Immature natural killer cell (primary cell): ENCODE measurements at places on chromosomes 3 and 15.
A peak's percentile ranks its signal among the peaks of the same experiment; 100 is the strongest.

GRCh38 chr15:80151148-80151547, 1.7 kb upstream of the FAH start:
- DNase-seq: no peak

GRCh38 chr3:107264888-107265287, 112.4 kb upstream of the CCDC54 start:
- DNase-seq: no peak

DNA sequence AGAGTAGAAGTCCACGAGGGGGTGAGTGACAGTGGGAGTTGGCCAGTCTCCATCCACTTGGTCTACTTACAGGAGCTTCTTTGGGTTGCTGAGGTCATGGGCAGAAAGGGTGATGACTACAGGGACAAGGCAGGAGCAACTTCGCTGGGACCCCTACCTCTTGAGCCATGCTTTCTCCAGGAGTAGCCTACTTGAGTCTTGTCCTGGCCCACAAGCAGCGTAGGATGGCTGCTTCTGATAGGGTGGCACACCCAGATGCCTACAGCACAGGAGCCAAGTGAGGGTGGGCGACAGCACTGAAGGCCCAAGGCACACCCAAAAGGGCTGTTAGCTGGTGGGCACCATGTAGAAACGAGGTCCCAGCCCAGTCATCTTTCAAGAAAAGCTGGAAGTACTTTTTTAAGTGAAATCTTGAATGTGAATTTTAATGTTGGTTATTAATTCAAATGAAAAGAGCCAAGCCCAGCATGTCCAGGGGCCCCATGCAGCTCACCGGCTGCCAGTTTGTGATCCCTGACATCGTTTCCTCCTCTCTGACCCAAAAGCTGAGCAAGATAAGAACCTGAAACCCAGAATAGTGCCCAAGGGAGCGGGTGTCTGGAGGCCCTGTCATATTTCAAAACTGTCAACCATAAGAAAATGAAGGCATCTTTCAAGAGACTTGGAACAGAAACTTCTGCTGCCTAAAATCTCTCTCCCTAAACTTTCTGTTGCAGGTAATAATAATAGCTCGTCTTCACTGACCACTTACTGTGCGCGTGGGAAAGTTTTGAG, 2.2 kb upstream of the CPEB1 start:
- no peak for DNase-seq

DNA sequence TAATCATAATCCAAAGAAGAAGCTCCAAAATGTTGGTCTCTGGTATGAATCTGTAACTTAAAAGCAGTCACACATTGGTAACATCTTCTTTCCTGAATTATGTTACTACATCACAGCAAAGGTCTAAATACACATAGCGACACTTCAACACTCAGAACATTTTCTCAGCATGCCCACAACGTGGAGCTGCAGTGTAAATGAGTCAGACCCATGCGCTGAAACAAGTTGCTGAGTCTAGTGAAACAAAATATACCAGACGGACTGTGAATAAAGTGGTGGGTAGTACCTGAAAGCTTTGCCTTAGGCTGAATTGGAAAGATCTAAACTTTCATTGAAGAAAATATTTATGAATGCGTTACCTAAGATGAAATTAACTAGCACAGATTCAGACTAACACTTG, 33.2 kb upstream of the GOLGA8B start:
- no peak for DNase-seq

GRCh38 chr3:79339846-79340245, 428.0 kb downstream of the ROBO1 start:
- no peak for DNase-seq

- DNase-seq: peak; percentile 82
These were observed 582 bp upstream of the SLCO3A1 start for GRCh38 chr15:91852741-91853510.

DNA sequence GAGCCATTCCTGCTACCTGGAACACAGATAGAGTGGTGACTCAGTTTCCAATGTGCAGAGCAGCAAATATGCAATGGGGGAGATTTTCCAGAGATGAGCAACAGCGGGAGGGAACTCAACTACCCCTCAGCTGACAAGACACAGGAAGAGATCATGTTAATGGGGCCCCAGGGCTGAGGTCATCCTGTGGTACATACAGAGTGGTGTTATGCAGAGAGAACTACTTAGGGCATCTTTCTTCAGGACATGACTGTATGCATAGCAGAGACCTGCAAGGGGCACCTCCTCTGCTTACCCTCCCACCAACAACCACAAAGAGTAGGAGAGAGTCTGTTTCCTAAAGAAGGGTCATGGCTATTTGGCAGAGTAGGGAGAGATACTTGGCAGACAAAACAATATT, 6.8 kb upstream of the TBC1D5 start:
- no peak for DNase-seq

- DNase-seq: peak; percentile 54
These were observed 13.0 kb downstream of the ZFAND6 start for GRCh38 chr15:80072285-80072994.

GRCh38 chr3:25863011-25863415, 73.1 kb downstream of the OXSM start:
- DNase-seq: no peak

GRCh38 chr3:66469220-66469640, 31.6 kb downstream of the LRIG1 start:
- no peak for DNase-seq

DNA sequence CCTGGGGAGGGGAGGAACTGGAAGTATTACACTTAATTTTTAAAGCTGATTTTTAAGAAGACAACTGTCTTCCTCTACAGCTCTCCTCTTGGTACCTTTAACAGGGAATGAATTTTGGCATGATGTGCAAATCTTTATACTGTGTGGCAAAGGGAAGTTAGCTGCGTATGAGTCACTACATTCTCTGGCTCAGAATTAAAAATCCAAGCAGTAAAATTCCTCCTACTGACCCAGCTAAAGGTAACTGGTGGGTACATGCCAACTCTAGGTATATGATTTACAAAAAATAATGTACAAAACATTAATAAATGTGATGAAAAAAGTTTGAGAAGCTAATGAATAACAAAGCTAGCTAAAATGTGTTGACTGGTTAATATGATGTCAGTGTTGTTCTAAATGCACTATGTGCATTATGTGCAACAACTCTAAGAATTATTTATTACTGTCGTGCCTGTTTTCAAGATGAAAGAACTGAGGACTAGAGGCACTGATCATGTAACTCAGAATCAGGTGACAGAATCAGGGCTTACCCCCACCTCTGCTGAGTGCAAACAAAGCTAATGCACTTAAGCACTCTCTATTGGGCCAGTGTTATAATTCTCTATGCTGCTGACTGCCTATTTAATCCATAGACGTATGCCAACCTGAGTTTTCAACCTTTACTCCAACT, 194.7 kb upstream of the CADPS start:
- DNase-seq: no peak

DNA sequence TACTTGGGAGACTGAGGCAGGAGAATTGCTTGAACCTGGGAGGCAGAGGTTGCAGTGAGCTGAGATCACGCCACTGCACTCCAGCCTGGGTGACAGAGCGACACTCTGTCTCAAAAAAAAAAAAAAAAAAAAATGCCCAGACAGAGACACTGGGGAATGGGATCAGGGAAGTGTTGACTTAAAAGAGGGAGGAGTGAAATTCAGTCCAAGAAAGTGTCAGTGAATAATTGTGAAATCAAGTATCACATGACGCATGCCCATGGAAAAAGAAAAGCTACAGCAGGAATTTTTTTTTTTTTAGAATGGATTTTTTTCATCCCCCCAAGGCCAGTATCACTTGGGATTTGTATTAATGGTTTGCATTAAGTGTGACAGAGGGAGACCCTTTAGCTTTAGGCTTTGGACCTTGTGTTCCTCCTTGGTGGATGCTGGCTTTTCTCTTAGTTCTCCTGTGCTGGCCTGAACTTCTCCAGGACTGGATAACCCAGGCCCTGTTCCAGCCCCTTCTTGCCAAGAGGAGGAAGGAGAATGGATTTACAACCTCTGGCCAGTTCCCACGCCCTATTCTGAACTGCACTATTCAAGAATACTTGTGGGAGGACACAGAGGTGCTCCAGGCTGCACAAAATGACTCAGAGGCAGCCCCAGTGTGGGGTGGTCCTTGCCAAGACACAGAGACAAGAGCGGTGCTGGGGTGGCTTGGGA, 36.7 kb upstream of the ZNF774 start:
- DNase-seq: no peak

GRCh38 chr3:197575362-197575761, 19.6 kb upstream of the BDH1 start:
- no peak for DNase-seq

DNA sequence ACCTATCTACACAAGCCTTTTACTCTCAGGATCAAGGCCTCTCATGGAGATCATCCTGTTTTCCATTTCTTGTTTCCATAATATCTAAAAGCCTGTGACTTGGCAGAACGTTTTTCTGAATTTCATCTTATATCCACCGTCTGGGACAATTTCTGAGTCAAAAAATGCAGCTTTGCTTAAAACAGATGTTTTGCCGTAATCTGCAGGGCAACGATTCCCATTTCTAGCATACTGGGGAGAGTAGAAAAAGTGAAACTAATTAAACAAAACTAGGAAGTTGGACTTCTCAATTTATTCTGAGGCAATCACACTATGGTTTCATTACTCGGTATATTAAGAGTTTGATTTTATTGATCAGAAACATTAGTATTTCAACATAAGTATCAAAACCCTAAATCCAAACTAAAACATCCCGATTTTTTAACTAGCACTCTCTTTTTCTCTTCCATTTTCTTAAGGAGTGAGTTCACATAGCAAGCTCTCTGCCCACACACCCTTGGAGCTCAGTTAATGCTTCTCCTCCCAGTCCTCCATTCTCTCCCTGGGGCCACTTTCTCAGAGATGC, 33.6 kb downstream of the SPATA12 start:
- no peak for DNase-seq

GRCh38 chr15:96329403-96329981, 1.0 kb upstream of the NR2F2 start:
- no peak for DNase-seq

GRCh38 chr15:75001310-75001709, 5.9 kb downstream of the SCAMP5 start:
- no peak for DNase-seq

DNA sequence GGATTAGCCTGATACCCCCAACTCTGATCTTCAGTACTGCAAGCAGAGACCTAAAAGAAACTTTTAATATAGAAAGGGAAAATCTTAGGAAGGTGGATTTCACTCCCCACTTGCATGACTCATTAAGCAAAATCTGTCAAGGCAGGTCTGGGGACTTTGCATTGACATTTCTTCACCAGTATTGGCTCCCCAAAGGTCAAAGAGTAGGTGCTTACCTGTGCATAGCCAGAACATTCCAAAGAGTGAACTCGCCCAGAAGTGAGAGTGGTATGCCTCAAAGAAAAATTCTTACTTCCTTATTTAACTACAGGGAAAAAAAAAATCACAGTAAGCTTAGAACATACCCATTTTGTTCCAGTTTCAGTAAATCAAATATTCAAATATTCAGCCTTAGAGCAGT, 140.9 kb upstream of the TP63 start:
- no peak for DNase-seq

- no peak for DNase-seq
These were observed 142.1 kb upstream of the LRTM1 start for GRCh38 chr3:55069950-55070349.

DNA sequence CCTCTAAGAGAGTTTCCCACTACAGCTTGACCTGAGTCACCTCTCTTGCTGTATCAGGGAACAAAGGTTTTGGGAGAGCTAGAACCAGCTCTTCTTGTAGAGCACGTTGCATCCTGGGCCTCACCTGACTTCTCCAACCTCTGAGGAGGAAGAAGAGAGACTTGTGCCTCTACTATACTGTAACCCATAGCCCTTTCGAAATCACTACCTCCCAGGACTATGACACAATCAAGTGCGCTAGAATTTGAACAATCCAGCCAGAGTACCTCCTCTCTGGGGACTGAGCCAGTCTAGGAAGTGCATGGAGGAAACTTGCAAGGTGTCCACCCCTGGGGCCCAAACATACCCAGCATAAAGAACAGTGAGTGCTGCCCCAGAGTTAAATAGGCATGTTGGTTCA, 192.8 kb upstream of the BHLHE40 start:
- DNase-seq: no peak

GRCh38 chr3:157542711-157543500, 39.7 kb upstream of the VEPH1 start:
- no peak for DNase-seq

- DNase-seq: no peak
These were observed 401.8 kb downstream of the SHQ1 start for GRCh38 chr3:72446218-72447058.

DNA sequence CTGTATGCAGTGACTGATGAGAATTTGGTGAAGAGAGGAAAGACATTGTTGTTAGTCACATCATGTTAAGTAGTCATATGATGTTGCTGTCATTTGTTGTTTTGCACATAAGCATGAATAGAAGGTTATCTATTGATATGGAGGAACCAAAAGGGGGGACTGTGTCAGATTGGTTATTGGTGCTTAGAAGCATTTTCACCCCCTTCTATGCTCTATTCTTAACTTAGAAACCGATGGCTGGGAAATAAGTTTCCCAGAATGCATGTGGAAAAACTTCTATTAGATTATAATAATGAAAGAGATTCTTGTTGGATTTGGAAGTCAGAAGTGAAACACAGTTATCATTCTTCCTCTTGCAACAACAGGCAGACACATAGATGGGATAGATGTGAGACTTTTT, 33.2 kb upstream of the CADM2 start:
- no peak for DNase-seq

GRCh38 chr15:62089616-62090015, 22.8 kb downstream of the C2CD4A start:
- DNase-seq: no peak

DNA sequence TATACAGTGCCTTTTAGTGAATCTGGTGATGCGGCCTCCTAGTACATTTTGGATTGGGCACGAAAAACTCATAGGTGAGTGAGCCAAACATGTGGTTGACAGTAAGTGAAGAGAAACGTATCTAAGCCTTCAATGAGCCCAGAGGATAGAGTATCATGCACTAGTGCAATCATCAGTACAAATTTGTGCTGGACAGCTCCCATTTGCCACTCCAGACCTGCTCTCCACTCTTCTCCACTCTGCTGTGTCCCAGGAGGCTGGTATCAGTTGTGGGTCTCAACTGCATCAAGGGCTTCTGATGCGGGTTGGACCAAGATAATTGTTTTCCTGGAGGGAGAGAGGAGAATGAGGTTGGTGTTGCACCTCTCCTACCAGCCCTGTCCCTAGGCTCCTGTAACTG, 9.1 kb upstream of the RASGRF1 start:
- no peak for DNase-seq

- DNase-seq: peak; percentile 88
These were observed 82.0 kb upstream of the LRIG1 start for GRCh38 chr3:66582721-66583423.

- no peak for DNase-seq
These were observed 383.5 kb upstream of the IL12A start for GRCh38 chr3:159605101-159605500.
